ENCODE measurements at places on chromosomes 7 and 10.

GRCh38 chr10:70232155-70232858 lies 922 bp downstream of the PPA1 start:
- DNase-seq, result peak; percentile 57

DNA sequence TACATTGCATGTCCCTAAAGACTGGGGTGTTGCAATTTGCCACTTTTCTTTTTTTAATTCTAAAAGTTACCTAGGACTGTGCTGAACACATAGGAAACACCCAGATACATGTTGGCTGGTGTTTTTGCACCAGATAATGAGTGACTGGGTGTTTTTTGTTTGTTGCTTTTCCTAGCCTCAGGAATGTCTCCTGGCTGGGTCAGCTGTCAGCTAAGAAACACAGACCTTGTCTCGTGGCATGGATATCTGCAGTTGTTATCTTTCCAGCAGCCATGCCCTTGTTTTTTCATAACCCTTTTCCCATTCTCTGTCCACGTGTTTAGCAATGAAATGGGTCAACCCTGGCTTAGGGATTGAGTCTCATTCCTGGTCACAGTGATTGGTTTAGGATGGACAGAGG lies 433.9 kb upstream of the ZMIZ1 start:
- DNase-seq, result no peak

DNA sequence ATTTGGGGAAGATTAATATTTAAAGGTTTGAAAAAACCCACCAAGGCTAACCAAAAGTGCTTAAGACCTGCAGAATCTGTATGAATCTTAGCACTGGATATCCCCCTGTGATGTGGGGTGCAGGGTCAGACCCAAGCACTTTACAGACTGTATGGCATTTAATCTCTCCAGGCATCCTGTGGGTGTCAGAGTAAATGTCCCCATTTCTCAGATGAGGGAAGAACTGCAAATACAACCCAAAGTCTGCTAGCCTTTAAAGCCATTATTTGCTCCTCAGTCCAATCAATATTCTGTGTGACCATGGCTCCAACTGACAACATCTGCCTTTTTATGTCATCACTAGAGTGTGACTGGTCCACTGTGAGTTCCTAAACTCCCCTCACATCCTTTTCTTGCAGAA lies 10.0 kb upstream of the MBL2 start:
- no peak for DNase-seq

DNA sequence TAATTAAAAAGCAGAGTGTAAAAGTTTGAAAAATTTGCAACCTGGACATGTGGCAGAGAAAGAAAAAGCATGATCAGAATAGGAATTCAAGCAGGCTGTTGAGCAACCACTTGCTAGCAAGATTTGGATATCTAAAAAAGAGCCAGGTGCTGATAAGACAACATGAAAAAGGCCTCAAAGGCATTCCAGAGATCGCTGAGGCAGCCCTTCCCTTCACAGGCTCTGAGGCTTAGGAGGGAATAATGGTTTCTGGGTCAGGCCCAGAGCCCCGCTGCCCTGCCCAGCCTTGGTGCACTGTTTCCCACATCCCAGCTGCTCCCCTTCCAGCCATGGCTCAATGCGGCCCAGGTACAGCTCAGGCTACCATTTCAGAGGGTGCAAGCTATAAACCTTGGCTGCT lies 64.1 kb upstream of the EEPD1 start:
- no peak for DNase-seq

- no peak for DNase-seq
Measured at GRCh38 chr7:132861424-132861823, 220.5 kb downstream of the CHCHD3 start.

- DNase-seq, result no peak
Measured at GRCh38 chr10:101859530-101859929, 15.9 kb upstream of the KCNIP2 start.

DNA sequence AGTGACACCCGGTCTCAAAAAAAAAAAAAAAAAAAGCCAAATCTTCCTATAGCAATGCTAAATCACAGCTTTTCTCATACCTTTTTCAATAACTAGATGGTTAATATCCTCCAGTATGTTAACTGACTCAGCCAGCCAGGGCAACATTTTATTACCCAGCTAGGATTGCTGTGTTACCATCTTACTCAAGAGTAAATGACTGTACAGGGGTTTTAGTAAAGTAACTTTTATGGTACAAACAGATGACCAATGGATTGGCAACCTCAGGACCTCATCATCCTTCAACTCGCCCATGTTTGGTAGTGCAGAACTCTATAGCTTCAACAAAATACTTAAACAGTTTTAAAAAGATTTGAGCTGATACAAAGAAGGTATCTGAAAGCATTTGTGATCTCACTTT lies 59.5 kb downstream of the HBP1 start:
- no peak for DNase-seq

- no peak for DNase-seq
Measured at GRCh38 chr10:102368077-102368476, 27.4 kb upstream of the NFKB2 start.

GRCh38 chr10:585502-585901 lies 104.0 kb downstream of the DIP2C start:
- DNase-seq, result no peak
